ENCODE measurements at places on chromosomes 4 and X. TPM values are rescaled to one million over a fixed set of nuclear protein-coding genes. Genes with fewer than 3 reads are reported as not detected.

Gene XPNPEP2
- total RNA-seq = not detected

Gene IGFBP7
- 287 TPM for total RNA-seq

Gene HTN1
- not detected for total RNA-seq

Gene GSX2
- total RNA-seq = not detected

Gene ENPEP
- total RNA-seq = not detected

Gene WDR17
- total RNA-seq = 3.3 TPM

Gene MRFAP1L1
- 90.6 TPM for total RNA-seq

Gene NHS
- 3.0 TPM for total RNA-seq

Gene RTL3
- total RNA-seq = not detected

Gene FRMPD3
- 0.03 TPM for total RNA-seq

Gene FAM9C
- total RNA-seq = not detected

Gene CT45A1
- total RNA-seq = not detected

Gene UGT2B15
- not detected for total RNA-seq

Gene MAGEA11
- total RNA-seq = not detected

Gene ELF4
- total RNA-seq = 8.6 TPM

Gene TCEAL5
- not detected for total RNA-seq

Gene BMX
- 0.07 TPM for total RNA-seq

Gene MSN
- 328 TPM for total RNA-seq

Gene HELT
- total RNA-seq = not detected

Gene SULT1E1
- not detected for total RNA-seq

Gene NAA11
- total RNA-seq = not detected

Gene OPRPN
- not detected for total RNA-seq

All from A172 (cell line).